A375 (cell line): ENCODE measurements at places on chromosomes 16 and 17. TPM values are rescaled to one million over a fixed set of nuclear protein-coding genes. Genes with fewer than 3 reads are reported as not detected.

Gene C17orf107
- total RNA-seq, result 0.45 and 0.53 TPM in 2 replicates

Gene CCL8
- total RNA-seq, result not detected in 2 replicates

Gene MT1A
- total RNA-seq, result not detected in 2 replicates

Gene FBXO39
- not detected in 2 replicates for total RNA-seq

Gene KRTAP4-4
- not detected in 2 replicates for total RNA-seq

Gene PYDC1
- total RNA-seq, result not detected in 2 replicates

Gene OMG
- total RNA-seq, result not detected in 2 replicates

Gene NOD2
- total RNA-seq, result 0.15 and 0.21 TPM in 2 replicates

Gene TPSG1
- not detected in 2 replicates for total RNA-seq

Gene ZNF500
- 7.8 and 8.6 TPM in 2 replicates for total RNA-seq

Gene WFIKKN2
- not detected in 2 replicates for total RNA-seq

Gene RSL1D1
- 315 and 433 TPM in 2 replicates for total RNA-seq

Gene CNGB1
- not detected in 2 replicates for total RNA-seq

Gene TOM1L1
- 30.7 and 35.5 TPM in 2 replicates for total RNA-seq

Gene PRR11
- total RNA-seq, result 22.2 and 24.7 TPM in 2 replicates

Gene C16orf87
- 12.7 and 14.1 TPM in 2 replicates for total RNA-seq

Gene PPY
- total RNA-seq, result not detected in 2 replicates

Gene KRTAP2-3
- total RNA-seq, result 0.29 TPM in 1 of 2 replicates, not detected in the other

Gene TBC1D10B
- total RNA-seq, result 25.2 and 27.1 TPM in 2 replicates

Gene MKS1
- total RNA-seq, result 13.6 and 15.2 TPM in 2 replicates

Gene SALL1
- total RNA-seq, result 9.5 and 12.4 TPM in 2 replicates

Gene TP53TG3E
- total RNA-seq, result not detected in 2 replicates

Gene TTC19
- 149 and 268 TPM in 2 replicates for total RNA-seq

Gene SLC47A1
- total RNA-seq, result 3.2 and 5.3 TPM in 2 replicates

Gene SOX8
- 0.87 and 1.3 TPM in 2 replicates for total RNA-seq

Gene DHRS7C
- total RNA-seq, result not detected in 2 replicates

Gene CALB2
- total RNA-seq, result 27.5 and 37.9 TPM in 2 replicates

Gene ST6GALNAC2
- total RNA-seq, result 2.8 and 6.1 TPM in 2 replicates

Gene ATP2C2
- 1.6 TPM in 1 of 2 replicates, not detected in the other for total RNA-seq

Gene DNAI2
- total RNA-seq, result not detected in 2 replicates

Gene SPEM2
- not detected in 2 replicates for total RNA-seq

Gene PIK3R5
- not detected in 2 replicates for total RNA-seq

Gene FOXN1
- total RNA-seq, result 0.11 TPM in 1 of 2 replicates, not detected in the other

Gene SEPHS2
- total RNA-seq, result 15.3 and 20.9 TPM in 2 replicates

Gene ANKRD13B
- total RNA-seq, result 22.4 and 24.4 TPM in 2 replicates

Gene ANKFN1
- total RNA-seq, result 3.1 and 4.6 TPM in 2 replicates

Gene BCAR1
- 36.0 and 38.9 TPM in 2 replicates for total RNA-seq

Gene SECTM1
- total RNA-seq, result 15.3 and 22.8 TPM in 2 replicates

Gene NPIPB13
- total RNA-seq, result 2.6 and 2.9 TPM in 2 replicates

Gene SOX9
- 1.5 and 1.6 TPM in 2 replicates for total RNA-seq

Gene CDH16
- not detected in 2 replicates for total RNA-seq
